ENCODE measurements at places on chromosomes 1 and 21.
A peak's percentile ranks its signal among the peaks of the same experiment; 100 is the strongest.

- DNase-seq = no peak
Measured at GRCh38 chr1:236830560-236830959, 35.5 kb downstream of the MTR start.

DNA sequence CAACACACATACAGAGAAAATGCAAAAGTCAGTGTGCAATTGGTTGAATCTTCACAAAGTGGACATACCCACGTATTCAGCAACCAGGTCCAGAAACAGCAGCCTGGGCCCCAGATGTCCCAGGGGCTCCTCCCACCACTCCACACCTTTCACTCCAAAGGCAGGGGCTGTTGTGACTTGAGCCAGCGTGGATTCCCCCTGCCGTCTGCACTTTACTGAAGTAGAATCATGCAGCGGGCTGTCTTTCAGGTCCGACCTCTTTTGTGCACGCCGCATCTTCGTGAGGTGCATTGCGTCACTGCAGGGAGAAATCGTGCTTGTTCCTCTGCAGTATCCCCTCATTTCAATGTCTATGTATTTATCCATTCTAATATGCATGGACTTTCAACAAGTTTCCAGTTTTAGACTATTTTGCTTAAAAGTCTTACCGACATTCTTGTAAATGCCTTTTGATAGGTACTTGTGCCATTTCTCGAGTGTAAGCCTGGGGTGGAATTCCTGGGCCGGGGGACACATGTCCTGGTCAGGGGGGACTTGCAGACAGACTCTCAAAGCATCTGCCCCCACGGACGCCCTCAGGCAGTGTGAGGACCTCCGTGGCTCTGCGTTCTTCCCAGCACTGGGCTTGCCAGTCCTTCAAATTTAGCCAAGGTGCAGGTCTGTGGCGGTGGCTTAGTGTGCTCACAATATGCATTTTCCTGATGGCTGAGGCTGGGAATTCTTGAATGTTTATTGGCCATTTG is 29.3 kb upstream of the ACTRT2 start:
- peak; percentile 20 for DNase-seq

GRCh38 chr1:170624146-170624545 is 39.8 kb upstream of the PRRX1 start:
- DNase-seq = no peak

GRCh38 chr1:234731569-234732085 is 121.6 kb upstream of the IRF2BP2 start:
- no peak for DNase-seq

GRCh38 chr1:103254691-103255090 is 146.4 kb upstream of the COL11A1 start:
- no peak for DNase-seq

GRCh38 chr1:59020151-59020997 is 236.5 kb upstream of the JUN start:
- no peak for DNase-seq

DNA sequence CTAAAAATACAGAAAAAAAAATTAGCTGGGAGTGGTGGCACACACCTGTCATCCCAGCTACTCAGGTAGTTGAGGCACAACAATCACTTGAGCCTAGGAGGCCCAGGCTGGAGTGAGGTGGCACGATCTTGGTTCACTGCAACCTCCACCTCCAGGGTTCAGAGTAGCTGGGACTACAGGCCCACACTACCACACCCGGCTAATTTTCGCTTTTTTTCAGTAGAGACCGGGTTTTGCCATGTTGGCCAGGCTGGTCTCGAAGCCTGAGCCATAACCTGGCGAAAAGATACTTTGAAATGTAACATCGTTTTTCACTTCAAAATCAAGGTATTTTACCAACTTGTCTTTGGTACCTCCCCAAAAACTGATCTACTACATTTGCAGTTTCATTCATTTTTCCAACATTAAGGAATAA is 6.1 kb downstream of the GAS5 start:
- DNase-seq = no peak

DNA sequence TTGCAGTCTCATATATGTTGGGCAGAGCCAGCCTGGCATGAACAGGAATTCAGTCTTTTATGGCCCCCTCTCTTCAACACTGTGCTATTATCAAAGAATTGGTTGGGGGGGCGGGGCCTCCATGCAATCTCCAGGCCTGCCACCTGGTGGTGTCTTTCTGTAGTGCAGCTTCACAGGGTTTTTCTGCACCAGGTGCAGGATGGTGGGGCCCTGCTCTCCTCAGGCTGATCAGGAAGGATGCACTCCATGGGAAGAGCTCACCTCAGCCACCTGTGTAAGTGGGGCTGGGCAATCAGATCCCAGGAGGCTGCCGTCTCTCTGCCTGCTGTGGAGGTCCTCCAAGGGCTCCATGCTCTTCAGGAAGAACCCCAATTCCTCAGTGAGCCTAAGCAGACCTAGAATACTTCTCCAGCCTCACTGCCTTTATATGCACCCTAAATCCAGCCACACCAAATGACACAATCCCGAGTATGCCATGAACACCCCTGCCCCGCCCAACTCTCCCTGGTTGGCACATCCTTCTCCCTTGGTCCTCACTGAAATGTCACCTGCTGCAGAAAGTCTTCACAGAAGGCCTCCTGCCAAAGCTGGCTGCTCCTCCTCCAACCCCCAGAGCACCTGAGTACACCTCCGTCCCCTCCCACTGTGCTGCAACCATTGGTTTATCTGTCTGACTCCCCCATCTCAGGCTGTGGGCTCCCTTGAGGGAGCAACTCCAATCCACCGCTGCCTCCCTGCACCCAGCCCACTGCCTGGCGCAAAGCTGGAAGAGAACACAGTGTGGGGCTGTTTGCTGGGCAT is 16.5 kb downstream of the STK40 start:
- no peak for DNase-seq

GRCh38 chr1:25847929-25848328 is 11.3 kb downstream of the AUNIP start:
- DNase-seq = no peak
